ENCODE measurements at places on chromosomes 11 and 22. TPM values are rescaled to one million over a fixed set of nuclear protein-coding genes. Genes with fewer than 3 reads are reported as not detected.

CNGA4 gene
- 0.50 TPM for polyA plus RNA-seq

DGAT2 gene
- polyA plus RNA-seq: 55.6 TPM

DEFB131B gene
- not detected for polyA plus RNA-seq

C11orf86 gene
- 0.34 TPM for polyA plus RNA-seq

POLD3 gene
- 8.3 TPM for polyA plus RNA-seq

OTOG gene
- 2.0 TPM for polyA plus RNA-seq

TSGA10IP gene
- polyA plus RNA-seq: not detected

GP1BB gene
- 2.8 TPM for polyA plus RNA-seq

CCDC117 gene
- 17.1 TPM for polyA plus RNA-seq

TRIM3 gene
- polyA plus RNA-seq: 35.5 TPM

ZNF280B gene
- polyA plus RNA-seq: 0.78 TPM

CFAP68 gene
- polyA plus RNA-seq: 21.8 TPM

HBB gene
- not detected for polyA plus RNA-seq

TMEM191C gene
- 3.9 TPM for polyA plus RNA-seq

CNTF gene
- polyA plus RNA-seq: not detected

OR51I1 gene
- polyA plus RNA-seq: not detected

OR52H1 gene
- polyA plus RNA-seq: not detected

BAIAP2L2 gene
- polyA plus RNA-seq: 8.2 TPM

CCDC73 gene
- polyA plus RNA-seq: not detected

SOX6 gene
- polyA plus RNA-seq: 23.2 TPM

LRRC10B gene
- 0.68 TPM for polyA plus RNA-seq

VSIG10L2 gene
- polyA plus RNA-seq: 0.04 TPM

CD6 gene
- not detected for polyA plus RNA-seq

ELMOD1 gene
- polyA plus RNA-seq: 3.1 TPM

KDELR3 gene
- 169 TPM for polyA plus RNA-seq

UPK3A gene
- polyA plus RNA-seq: 71.5 TPM

F2 gene
- 96.2 TPM for polyA plus RNA-seq

SERPING1 gene
- polyA plus RNA-seq: 476 TPM

GATD1 gene
- polyA plus RNA-seq: 29.0 TPM

PARVA gene
- polyA plus RNA-seq: 46.2 TPM

RFPL3 gene
- not detected for polyA plus RNA-seq

UPB1 gene
- 0.39 TPM for polyA plus RNA-seq

BIK gene
- polyA plus RNA-seq: 17.7 TPM

RELA gene
- 64.6 TPM for polyA plus RNA-seq

OR52N4 gene
- not detected for polyA plus RNA-seq

TRPC6 gene
- polyA plus RNA-seq: 0.61 TPM

TMEM132A gene
- polyA plus RNA-seq: 98.7 TPM

OR10G7 gene
- not detected for polyA plus RNA-seq

BTG4 gene
- polyA plus RNA-seq: not detected

RIMBP3B gene
- polyA plus RNA-seq: 0.02 TPM

ADAMTS15 gene
- polyA plus RNA-seq: 5.4 TPM
